ENCODE measurements at places on chromosomes 7 and 10.

DNA sequence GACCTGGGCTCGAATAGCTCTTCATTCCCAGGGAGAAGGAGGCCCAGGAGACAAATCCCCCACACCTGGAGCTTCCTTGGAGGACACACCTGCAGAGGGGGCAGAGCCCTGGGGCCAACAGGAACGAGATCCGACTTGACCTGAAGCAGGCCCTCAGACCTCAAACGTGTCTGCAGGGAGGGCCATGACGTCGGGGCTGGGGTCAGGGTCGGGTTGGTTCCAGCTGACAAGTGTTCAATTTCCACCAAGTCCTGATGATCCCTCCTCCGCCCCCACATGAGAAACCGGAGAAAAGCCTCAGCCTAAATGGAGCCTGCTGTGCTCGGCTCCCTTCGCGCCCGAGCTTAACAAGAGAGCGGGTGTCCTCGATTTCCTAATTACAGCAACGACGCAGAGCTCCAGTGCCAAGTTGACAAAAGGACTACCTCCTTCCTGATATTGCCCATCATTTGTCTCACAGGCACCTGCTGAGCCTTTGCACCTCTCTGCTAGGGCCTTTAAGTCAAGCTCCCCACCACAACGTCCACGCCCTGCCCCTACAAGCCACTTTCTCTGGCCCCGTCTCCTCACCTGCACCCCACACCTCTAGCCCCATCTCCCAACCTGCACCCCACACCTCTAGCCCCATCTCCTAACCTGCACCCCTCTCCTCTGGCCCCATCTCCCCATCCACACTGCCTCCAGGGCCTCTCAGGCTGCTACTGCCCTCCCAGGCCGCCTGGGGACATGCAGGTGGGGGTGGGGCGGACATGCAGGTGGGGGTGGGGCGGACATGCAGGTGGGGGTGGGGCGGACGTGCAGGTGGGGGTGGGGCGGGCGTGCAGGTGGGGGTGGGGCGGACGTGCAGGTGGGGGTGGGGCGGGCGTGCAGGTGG is 519.4 kb downstream of the GLRX3 start:
- DNase-seq, result no peak

DNA sequence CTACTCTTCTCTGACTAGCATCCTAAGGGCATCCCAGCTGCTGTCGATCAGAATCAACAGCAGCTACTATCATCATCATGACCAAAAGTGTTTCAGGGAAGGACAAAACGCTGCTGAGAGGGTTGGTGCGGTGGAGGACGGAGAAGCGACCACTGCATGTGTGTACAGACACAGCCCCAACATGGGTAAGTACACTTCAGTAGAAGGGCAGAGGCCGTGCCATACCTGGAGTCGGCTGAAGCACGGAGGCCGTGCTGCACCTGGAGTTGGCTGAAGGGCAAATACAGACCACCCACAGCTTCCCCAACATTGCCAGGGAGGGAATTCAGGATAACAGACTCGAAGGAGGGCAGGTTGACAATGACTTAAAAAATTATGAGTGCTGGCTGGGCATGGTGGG is 67.8 kb upstream of the CYTH3 start:
- DNase-seq, result no peak

DNA sequence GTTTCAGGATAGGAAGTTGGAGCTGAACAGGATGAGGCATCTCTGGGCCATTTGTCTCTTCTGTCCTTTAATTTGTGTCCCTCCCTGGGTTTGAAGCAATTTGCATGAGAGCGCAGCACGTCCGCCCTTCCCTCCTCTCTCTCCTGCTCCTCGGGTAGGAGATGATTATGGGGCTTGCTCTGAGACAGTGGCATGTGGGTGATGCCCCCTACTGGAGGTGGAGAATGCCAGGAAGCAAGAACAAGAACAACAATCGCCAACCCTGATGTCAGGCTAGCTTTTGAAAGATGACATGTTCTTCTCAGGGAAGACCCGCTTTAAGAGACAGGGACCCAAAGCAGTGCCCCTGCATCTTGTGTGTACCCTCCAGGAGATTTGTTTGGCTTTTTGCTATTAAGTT is 63.9 kb upstream of the LOXL4 start:
- no peak for DNase-seq

- DNase-seq, result no peak
Measured at GRCh38 chr7:92293896-92294590, 48.3 kb downstream of the ANKIB1 start.

DNA sequence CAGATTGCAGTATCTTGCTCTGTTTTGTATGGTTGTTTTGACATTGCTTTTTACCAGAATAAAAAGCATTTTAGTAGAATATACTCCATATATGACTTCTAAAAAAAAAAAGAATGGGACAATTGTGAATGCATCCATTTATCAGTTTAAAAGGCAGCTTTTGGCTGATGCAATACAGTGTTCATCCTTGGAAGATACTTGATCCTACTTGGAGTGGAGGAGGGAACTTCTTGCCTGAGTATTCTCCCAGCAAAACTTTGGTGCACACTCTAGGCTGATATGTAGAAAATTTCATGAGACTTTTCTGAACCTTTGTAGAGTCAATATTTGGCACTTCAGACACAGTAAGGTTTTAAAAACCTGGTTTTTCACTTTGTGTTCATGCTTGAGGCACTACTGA is 40.2 kb downstream of the WDR11 start:
- no peak for DNase-seq

DNA sequence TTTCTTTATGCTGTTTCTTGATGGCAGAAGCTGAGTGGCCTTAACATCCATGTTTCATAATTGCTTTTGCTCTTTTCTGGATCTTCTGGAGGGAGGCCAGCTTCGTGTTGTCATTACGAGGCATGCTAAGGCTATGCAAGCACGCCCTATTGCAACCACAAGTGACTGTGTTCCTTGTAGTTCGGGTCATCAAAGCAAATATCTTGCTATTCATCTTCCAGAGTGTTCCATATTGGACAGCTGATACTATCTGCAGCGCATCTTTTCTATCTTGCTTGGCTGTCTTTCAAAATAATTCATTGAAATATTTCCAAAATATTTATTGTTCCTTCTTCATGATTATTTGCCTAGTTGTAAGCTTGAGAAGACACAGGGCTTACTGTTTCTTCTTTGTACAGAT is 5.0 kb downstream of the EPHB6 start:
- no peak for DNase-seq

- no peak for DNase-seq
Measured at GRCh38 chr7:106480616-106481031, 180.3 kb downstream of the CCDC71L start.
